ENCODE measurements at places on chromosomes 6 and 20.

DNA sequence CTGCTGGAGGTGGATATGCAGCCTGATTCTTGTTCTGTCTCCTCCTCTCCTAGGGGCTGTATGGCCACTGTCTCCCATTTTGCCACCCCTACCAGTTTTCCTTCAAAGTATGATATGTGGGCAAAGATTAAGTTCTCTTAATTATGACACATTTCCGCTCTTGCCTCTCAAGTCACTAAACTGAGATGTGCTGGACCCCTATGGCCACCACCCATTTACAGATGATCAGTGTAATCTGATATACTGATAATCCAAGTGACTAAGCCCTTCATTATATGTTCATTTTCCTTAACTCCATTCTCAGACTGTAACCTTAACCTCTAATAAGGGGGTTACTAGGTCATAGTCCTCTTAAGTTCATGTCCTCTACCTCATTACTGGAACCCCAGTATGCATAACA lies 711 bp upstream of the C20orf141 start:
- DNase-seq = no peak

DNA sequence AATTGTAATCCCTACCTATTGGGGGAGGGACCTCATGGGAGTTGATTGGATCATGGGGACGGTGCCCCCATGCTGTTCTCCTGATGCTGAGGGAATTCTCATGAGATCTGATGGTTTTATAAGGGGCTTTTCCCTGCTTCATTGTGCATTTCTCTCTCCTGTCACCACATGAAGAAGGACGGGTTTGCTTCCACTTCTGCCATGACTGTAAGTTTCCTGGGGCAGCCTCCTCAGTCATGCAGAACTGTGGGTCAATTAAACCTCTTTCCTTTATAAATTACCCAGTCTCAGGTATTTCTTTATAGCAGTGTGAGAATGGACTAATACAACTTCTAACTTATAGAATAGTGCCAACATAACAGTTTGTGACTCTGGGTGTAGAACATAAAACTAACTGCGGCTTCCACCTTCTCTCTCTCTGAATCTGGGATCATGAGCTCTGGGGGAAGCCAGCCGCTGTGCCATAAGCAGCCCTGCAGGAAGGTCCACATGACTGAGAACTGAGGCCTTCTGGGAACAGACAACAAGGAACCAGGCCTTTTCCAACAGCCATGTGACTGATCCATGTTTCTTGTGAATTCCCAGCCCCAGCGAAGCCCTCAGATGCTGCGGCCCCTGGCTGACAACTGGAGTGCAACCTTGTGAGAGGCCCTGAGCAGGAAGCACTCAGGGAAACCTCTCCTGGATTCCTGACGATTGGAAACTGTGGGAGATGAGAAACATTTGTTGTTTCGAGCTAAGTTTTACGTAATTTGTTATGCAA lies 3.4 kb upstream of the HLA-A start:
- no peak for DNase-seq

- DNase-seq = no peak
Measured at GRCh38 chr20:39645131-39645530, 683.0 kb downstream of the DHX35 start.

DNA sequence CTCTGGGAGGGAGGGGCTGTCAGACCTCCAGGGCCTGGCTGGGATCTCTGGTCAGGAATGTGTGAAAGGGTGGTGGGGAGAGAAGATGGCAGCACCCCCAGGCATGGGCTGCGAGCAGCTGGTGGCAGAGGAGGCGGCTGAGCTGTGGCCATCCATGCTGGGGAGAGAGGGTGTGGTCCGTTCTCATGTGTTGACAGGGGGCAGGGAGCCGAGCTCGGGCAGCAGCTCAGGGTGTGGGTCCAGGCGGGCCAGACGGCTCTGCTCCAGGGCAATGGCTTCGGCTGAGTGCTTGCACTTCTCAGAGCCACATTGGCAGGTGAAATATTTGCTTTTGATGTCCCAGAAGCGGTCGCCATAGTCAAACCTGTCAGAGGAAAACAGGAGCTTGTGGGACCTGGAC lies 1.1 kb upstream of the SLC44A4 start:
- DNase-seq = no peak

Measured in activated CD8-positive, alpha-beta memory T cell treated with anti-CD3 and anti-CD28 coated beads, Interleukin-2, amount 50 U/mL, for 4 hours (primary cell).